ENCODE measurements at places on chromosomes 1 and 21. TPM values are rescaled to one million over a fixed set of nuclear protein-coding genes. Genes with fewer than 3 reads are reported as not detected.

TAL1 gene
- 17.1 TPM for polyA plus RNA-seq

CFAP141 gene
- not detected for polyA plus RNA-seq

GSTM4 gene
- 33.8 TPM for polyA plus RNA-seq

SIK1 gene
- polyA plus RNA-seq: 21.7 TPM

PRR9 gene
- polyA plus RNA-seq: not detected

CYP4B1 gene
- 47.8 TPM for polyA plus RNA-seq

KCNN3 gene
- 0.67 TPM for polyA plus RNA-seq

PLEKHA6 gene
- 9.3 TPM for polyA plus RNA-seq

FOXD2 gene
- polyA plus RNA-seq: 0.22 TPM

DHCR24 gene
- polyA plus RNA-seq: 131 TPM

SYPL2 gene
- polyA plus RNA-seq: 2.1 TPM

RBM15 gene
- polyA plus RNA-seq: 4.0 TPM

HES2 gene
- 0.01 TPM for polyA plus RNA-seq

SPRR4 gene
- not detected for polyA plus RNA-seq

All from adipose tissue (tissue), 3 donors.